NCI-H2081 (cell line): ENCODE measurements at places on chromosomes 11 and 22.

DNA sequence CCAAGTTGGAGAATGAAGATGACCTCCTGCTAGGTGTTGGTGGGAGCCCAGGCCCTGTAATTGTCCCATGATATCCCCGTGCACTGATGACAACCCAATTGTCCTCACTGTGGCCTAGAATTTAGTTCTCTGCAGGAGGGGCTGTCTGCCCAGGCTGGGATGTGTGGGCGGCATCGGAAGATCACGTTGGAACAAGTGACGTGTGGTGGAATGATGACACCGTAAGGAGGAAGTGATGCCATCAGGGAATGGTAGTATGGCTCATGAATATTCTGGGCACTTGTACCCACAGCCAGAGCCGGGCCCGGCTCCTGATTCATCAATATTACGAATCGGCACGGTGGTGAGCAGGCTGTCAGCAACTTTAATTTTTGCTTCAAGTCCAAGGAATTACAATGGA is 111.6 kb downstream of the MIAT start:
- no peak for DNase-seq

GRCh38 chr11:13993096-13993765 is 30.7 kb downstream of the SPON1 start:
- DNase-seq = no peak

DNA sequence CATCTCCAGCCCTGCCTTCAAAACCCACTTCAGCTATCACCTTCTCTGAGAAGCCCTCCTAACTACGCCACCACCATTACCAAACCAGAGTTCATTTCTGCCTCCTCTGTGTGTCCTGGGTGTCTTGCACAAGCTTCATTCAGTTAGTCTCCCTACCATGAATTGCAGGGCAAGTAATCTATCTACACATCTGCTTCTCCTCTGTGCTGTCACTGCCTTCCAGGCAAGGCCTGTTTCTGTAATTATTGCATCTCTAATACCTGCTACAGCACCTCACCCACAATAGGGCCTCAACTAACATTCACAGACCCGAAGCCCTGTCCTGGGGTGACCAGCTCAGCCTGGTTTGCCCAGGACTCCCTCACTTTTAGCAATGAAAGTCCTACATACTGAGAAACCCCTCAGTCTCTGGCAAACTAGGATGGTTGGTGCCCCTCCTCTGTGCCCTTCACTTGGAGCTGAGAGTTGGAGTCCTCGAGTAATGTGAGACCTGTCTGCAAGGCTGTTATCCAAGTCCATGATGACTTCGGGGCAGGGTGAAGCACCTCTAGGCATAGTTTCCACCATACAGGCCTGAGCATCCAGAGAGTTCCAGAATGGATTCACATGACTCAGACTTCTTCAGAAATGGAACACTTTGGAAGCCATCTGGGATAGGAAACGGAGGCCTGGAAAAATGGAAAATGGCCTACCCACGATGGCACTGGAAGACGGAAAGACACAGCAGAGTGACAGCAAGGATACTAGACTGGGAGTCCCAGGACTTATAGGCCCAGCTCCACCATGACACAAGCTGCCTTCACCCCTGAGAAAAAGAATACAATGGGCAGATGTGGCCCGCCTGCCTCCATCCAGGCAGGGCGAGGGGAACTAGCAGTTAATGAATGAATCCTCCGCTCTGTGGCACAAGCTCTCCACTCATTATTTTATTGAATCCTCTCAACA is 269.3 kb downstream of the BUD13 start:
- no peak for DNase-seq

DNA sequence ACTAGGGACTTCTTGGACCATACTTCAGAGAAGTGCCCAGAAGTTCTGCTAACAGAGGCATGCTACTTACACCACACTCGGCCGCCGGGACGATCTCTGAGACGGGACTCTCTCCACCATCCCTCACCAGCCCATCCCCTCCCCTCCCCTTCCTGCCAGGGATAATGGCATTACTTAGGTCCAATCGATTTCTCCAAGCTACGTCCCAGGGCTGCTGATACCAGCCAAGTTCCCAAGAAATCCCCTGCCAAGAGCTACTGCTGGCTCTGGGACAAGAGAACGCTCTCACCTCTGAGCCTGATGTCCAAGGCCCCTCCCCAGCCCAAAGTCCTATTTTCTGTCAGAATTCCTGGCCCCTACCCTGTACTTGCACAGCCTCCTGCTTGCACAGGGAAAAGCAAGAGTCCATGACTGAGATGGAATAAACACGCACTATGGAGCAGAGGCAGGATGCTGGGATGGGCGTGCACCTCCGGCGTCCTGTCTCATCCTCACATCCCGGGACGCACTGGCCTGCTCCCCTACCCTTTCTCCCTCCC is 42.7 kb downstream of the GDPD5 start:
- no peak for DNase-seq

DNA sequence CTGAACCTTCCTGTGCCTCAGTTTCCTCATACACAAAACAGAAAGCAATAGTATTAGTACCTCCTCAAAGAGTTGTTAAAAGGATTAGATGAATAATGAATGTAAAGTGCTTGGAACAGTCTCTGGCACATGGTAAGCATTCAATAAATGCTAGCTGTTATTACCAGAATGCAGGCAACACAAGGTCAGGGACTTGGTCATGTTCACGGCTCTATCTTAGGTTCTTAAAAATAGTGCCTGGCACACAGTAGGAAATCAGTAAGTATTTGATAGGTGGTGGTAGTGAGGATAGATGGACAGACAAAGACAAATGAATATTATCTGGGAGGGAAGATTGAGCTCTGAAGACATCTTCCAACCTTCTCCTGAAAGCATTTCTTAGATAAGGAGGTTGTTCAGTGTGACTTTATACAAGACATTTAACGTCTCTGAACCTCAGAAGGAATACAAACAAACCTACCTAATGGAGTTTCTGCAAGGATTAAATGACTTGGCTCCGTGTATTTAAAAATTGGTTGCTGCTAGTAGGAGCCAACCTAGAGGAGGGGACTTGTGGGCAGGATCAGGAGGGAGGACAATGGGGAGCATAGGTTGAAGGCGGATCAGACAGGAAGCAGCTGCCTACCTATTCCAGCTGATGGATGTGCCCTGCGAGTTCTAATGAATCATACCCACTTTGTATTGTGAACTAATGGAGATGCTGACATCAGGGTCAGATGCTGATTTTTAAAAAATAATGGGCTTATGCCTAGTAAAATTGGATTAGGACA is 94.1 kb downstream of the DBX1 start:
- peak; percentile 69 for DNase-seq
